Omental fat pad (tissue), 4 donors: ENCODE measurements at places on chromosomes 11 and 22. TPM values are rescaled to one million over a fixed set of nuclear protein-coding genes. Genes with fewer than 3 reads are reported as not detected.

FAM180B gene
- total RNA-seq = not detected

LBHD1 gene
- 6.8 TPM for total RNA-seq

SPDYC gene
- not detected for total RNA-seq

ACRV1 gene
- total RNA-seq = not detected

OR56A1 gene
- 0.06 TPM for total RNA-seq

PLAAT4 gene
- total RNA-seq = 34.6 TPM
